ENCODE measurements at places on chromosomes 16 and 17. TPM values are rescaled to one million over a fixed set of nuclear protein-coding genes. Genes with fewer than 3 reads are reported as not detected.

GRCh38 chr17:7435676-7436555 lies 681 bp downstream of the TMEM102 start:
- DNase-seq, result no peak

Gene TMEM235
- total RNA-seq, result not detected

DNA sequence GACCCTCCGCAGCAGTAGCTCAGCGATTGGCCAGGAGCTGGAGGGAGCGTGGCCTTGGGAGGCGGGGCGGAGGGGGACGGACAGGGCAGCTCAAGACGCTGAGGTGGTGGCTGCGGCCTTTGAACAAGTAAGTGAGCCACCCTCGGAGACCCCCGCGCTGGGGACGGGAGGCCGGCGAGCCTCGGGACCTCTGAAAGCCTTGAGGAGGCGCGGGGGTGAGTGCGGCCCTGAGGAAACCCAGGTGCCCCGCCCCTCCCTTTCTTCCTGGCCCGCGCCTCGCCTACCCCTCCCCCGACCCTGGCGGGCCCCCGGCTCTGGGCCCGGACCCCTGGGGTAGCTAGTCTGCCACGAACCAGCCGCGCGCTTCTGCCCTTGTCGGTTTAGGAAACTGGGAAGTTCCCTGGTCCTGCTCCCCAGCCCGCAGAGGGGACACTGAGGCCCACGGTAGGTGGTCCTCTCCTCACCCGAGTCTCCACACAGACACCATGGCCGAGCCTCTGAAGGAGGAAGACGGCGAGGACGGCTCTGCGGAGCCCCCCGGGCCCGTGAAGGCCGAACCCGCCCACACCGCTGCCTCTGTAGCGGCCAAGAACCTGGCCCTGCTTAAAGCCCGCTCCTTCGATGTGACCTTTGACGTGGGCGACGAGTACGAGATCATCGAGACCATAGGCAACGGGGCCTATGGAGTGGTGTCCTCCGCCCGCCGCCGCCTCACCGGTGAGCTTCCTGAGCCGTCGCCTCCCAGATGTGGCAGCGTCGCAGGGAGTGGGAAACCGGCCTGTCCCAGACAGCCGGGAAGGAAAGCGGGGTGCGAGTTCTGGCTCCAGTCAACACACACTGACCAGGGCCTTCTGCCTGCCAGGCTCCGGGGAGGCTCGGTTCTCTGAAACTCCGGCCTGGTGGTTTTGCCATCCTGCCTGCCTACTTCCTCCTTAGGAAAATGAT lies at the start of gene MAPK7:
MAPK7 (plus strand) TSS at position 83 of the 945 bp plus-strand sequence; CDS start at position 486, 403 bp downstream.
- DNase-seq, result no peak

Gene KRTAP4-8
- not detected for total RNA-seq

GRCh38 chr16:1639282-1639681 lies 27.1 kb downstream of the CRAMP1 start:
- DNase-seq, result no peak

GRCh38 chr17:61456688-61457225 lies 4.5 kb downstream of the TBX4 start:
- no peak for DNase-seq

- peak; percentile 95 for DNase-seq
Observed at GRCh38 chr16:86975445-86975844, 341.7 kb downstream of the C16orf95 start.

- DNase-seq, result peak; percentile 19
Observed at GRCh38 chr17:59287452-59287851, 44.0 kb upstream of the YPEL2 start.

DNA sequence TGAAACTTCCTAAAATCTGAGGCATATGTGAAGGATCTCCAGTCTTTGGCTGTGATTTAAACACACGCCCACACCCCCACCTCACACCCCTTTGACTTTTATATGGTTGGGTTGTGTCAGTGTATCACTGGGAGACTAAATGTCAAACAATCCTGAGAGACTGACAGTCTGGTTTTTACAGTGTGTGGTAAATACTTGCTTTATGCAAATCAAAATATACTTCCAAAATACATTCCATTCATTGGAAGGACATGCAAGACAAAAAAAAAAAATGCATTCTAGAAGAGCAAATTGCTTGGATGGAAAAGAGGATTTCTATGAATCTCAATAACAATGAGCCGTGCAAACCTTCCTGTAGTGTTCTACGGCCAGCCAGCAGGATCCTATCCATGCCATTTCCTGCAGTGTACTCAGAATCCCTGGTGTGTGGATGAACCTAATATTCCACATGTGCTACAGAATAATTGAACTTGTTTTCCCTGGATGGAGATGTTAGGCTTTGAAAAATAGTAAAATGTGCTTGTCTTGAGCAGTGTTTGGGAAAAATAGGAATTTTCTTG lies 602.1 kb upstream of the GOT2 start:
- no peak for DNase-seq

Data from IMR-90 (cell line).